Activated naive CD8-positive, alpha-beta T cell treated with anti-CD3 and anti-CD28 coated beads, Interleukin-2, amount 10 ng/mL, durations not matched to agents 7 days and 5 days (primary cell): ENCODE measurements at places on chromosomes 12 and 14. TPM values are rescaled to one million over a fixed set of nuclear protein-coding genes. Genes with fewer than 3 reads are reported as not detected.

- peaks cover 5% of the 10 kb centered on the region for H3K27me3 ChIP-seq
- H3K4me3 ChIP-seq = no peak overlapping the region
- no peak overlapping the region for H3K27ac ChIP-seq
- H3K36me3 ChIP-seq = no peaks in the 10 kb centered on the region
- DNase-seq = no peak
Observed at GRCh38 chr12:116346741-116347140, 69.2 kb upstream of the MED13L start.

DNA sequence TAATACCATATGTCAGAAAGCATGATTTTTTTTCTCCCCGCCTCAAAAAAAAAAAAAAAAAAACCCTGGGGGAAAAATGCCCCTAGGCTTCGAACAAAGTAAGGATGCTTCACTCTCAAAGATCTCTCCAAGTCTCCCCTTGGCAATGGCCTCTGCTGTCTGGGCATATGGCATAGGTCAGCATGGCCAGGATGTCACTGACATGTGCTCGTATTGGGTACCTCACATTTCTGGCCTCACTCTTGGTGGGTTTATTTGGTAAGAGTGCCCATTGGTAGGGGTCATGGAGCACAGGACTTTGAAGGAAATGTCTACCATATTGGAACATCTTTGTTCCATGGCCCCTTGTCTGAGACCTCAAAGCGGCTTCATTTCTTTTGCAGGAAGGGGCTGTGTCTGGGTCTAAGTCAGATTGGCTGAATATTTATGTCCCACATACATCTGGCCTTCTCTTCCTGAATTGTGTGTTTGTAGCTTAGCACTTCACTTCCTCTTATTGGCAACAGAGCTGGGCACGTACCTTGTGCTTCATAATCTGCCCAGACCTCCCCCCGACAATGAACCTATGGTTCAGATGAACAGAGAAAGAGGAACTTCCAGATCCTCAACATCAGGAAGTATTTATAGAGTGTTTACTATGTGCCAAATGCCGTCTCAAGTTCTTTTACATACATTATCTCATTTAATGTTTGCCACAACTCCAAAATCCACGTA lies 36.3 kb upstream of the OAS1 start:
- H3K4me1 ChIP-seq = no peaks in the 10 kb centered on the region
- H3K4me3 ChIP-seq = no peak overlapping the region
- peaks cover 39% of the 10 kb centered on the region for H3K27me3 ChIP-seq
- no peaks in the 10 kb centered on the region for H3K36me3 ChIP-seq
- no peak for DNase-seq
- no peak overlapping the region for H3K27ac ChIP-seq

Gene C12orf75
- 167 TPM for total RNA-seq

Gene TAS2R14
- total RNA-seq = 2.6 TPM

DNA sequence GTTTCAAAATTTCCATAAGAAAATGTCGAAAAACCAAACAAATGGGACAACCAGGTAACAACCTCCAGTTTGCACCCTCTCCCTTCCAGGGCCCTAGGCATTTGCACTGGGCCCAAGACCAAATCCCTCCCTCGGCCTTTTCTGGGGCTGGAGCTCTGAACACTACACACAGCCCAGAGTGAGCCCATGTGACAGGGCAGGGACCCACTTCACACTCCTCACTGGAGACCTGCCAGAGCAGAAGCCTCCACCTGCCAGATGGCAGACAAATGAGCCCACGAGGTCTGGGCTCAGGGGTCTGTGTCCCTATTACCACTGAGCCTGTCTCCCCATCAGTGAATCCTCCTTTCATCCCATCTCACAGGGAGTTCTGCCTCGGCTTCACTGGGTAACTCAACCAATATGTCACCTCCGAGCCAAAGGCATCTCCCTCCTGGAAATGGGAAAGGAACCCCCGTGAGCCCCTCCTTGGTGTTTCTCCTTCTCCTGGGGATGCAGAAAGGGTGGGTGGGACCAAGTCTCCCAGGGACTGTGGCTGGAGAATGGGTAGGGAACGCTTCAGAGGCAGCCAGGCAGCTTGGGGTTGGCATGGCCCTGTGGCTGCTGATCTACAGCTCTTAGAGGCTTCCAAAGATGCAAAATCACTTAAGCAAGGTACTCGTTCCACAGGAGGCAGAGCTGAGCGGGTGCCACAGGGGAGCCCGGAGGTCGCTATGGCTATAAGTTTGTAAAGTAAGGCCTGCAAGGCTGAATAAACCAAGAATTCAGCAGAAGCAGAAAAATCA lies 10.6 kb downstream of the VWF start:
- H3K27ac ChIP-seq = no peak overlapping the region
- no peaks in the 10 kb centered on the region for H3K27me3 ChIP-seq
- peaks cover 1% of the 10 kb centered on the region for H3K36me3 ChIP-seq
- peak; percentile 15 for DNase-seq
- no peak overlapping the region for H3K4me3 ChIP-seq

- H3K4me1 ChIP-seq = no peaks in the 10 kb centered on the region
- H3K27ac ChIP-seq = no peak overlapping the region
- H3K27me3 ChIP-seq = no peaks in the 10 kb centered on the region
- no peak overlapping the region for H3K4me3 ChIP-seq
- H3K36me3 ChIP-seq = no peaks in the 10 kb centered on the region
- DNase-seq = no peak
Observed at GRCh38 chr12:51205350-51205749, 12.5 kb downstream of the POU6F1 start.

GRCh38 chr14:64861916-64862315 lies 17.8 kb downstream of the SPTB start:
- DNase-seq = no peak
- peaks cover 37% of the 10 kb centered on the region for H3K27me3 ChIP-seq
- no peaks in the 10 kb centered on the region for H3K4me1 ChIP-seq
- no peaks in the 10 kb centered on the region for H3K36me3 ChIP-seq

- no peaks in the 10 kb centered on the region for H3K27me3 ChIP-seq
- H3K36me3 ChIP-seq = no peaks in the 10 kb centered on the region
- H3K4me3 ChIP-seq = no peak overlapping the region
- no peaks in the 10 kb centered on the region for H3K4me1 ChIP-seq
- DNase-seq = no peak
Observed at GRCh38 chr14:87864356-87865270, 128.4 kb downstream of the GALC start.

Gene SLC25A29
- total RNA-seq = 17.3 TPM

GRCh38 chr12:120495186-120495730 lies 655 bp upstream of the DYNLL1 start:
- no peak for DNase-seq
- no peaks in the 10 kb centered on the region for H3K27me3 ChIP-seq
- peaks cover 28% of the 10 kb centered on the region for H3K4me1 ChIP-seq
- peak overlapping the region; percentile 98 for H3K4me3 ChIP-seq
- peaks cover 24% of the 10 kb centered on the region for H3K36me3 ChIP-seq

DNA sequence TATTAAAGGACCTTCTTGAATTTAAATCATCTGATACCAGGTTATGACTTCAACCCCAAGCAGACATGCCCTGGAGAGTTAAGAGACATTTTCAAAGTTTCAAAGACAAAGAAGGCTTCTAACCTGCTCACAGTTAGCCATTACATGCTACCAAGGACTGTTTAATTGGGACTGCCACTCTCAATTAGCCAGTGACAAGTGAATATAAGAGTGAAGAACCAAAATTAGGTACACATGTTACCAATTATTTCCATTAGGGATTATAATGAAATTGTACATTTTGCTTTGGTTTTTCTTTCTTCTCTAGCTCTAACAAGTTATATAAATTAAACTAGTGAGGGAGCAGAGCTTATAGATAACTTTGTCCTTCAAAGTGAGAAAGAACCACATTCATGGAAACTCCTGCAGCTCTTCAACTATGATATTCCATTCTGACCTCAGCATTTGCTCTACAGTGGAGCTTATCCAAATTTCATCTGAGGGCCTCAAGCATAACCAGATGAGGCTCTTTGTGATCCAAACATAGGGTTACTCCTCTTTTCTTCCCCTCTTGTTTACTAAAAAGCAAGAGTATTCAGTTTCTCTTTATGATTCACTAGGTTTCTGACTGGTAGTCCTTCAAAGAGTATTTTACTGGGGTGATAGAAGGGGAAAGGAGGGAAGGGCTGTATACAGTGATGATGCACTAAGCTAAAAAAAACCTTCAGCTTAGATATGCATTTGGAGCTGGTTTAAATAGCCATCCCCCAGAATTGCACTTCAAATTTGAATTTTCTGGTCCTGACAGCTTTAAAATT lies 91.3 kb downstream of the DUSP6 start:
- peaks cover 4% of the 10 kb centered on the region for H3K4me1 ChIP-seq
- no peak overlapping the region for H3K4me3 ChIP-seq
- no peaks in the 10 kb centered on the region for H3K27me3 ChIP-seq
- H3K36me3 ChIP-seq = peaks cover 14% of the 10 kb centered on the region
- H3K27ac ChIP-seq = no peak overlapping the region

DNA sequence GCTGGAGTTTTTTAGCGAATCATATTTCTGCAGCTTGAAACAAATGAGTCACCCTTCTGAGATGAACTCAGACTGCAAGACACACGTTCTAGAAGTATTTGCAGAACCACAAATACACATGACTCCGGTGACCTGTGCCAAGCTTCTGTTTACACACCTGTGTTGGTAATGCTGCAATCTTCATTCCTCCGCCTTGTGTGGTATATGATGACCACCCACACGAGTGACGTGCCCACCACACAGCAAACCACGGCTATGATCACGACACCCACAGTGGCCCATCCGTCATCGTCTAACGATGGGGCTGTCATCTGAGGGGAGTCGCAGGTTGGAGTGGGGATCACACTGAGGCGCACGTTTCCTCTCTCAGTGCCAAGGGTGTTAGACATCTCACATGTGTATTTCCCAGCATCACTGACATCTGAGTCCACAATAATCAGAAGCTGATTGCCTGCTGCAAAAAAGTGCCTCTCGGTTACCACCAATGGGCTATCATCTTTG lies 43.0 kb downstream of the LRIG3 start:
- no peaks in the 10 kb centered on the region for H3K27me3 ChIP-seq
- H3K4me3 ChIP-seq = no peak overlapping the region
- H3K36me3 ChIP-seq = no peaks in the 10 kb centered on the region
- H3K4me1 ChIP-seq = no peaks in the 10 kb centered on the region
- no peak overlapping the region for H3K27ac ChIP-seq
- no peak for DNase-seq

Gene GALNT16
- not detected for total RNA-seq

Gene BEST3
- total RNA-seq = not detected

DNA sequence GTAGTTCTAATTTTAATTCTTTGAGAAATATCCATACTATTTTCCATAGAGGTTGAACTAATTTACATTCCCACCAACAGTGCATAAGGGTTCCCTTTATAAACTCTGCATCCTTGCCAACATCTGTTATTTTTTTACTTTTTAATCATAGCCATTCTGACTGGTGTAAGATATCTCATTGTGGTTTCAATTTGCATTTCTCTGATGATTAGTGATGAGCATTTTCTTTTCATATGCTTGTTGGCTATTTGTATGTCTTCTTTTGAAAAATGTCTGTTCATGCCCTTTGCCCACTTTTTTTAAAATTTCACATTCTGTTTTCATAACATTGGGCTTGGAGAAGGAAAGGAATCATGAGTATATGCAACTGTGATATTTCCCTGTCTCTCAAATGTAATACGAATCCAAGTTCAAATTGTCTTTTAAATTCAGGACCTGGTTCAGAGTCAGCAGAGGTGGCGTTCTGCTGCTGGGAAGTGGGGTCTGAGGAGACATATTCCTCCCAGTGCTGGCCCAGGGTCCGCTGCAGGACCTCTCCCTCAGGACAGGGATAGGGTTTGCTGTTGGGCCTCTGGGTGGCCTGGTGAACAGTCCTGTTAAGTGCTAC lies 81.2 kb upstream of the ETV6 start:
- H3K27ac ChIP-seq = no peak overlapping the region
- peaks cover 3% of the 10 kb centered on the region for H3K36me3 ChIP-seq
- DNase-seq = no peak
- H3K4me1 ChIP-seq = no peaks in the 10 kb centered on the region
- no peak overlapping the region for H3K4me3 ChIP-seq
- peaks cover 8% of the 10 kb centered on the region for H3K27me3 ChIP-seq

DNA sequence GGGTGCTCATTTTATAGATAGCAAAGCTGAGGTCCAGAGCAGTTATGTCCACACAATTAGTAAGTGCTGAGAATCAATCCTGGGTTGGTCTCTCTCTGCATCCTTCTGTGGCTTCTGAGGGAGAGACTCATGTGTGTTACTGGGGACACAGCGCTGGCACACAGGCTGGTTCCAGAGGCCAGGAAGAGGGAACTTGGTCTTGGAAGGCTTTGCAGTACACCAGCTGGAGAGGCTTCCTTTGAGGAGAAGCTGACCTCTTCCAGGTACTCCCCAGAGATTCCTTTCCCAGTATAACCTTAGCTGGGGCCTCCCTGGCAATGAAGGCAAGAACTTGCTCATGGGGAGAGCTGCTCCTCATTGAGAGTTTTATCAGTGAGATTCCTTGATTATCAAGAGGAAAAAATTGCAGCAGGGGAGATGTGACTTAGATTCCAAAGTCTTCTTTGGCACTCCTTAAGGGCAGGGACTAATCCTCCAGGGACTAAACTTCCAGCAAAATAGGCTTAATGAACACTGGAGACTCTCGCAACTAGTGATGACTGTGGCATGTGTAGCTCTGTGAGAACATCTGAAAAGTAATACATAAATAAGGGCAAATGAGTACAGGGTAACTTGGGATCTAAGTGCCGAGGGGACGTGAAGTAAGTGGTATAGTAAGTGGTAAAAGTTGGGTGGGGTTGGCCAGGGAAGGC lies 13.9 kb upstream of the KRT80 start:
- no peak overlapping the region for H3K4me3 ChIP-seq
- H3K27ac ChIP-seq = peak overlapping the region; percentile 57
- peaks cover 23% of the 10 kb centered on the region for H3K27me3 ChIP-seq
- no peaks in the 10 kb centered on the region for H3K36me3 ChIP-seq
- peak; percentile 5 for DNase-seq

Gene GLT1D1
- total RNA-seq = not detected

GRCh38 chr14:45262637-45263036 lies 9.6 kb upstream of the MIS18BP1 start:
- H3K4me3 ChIP-seq = no peak overlapping the region
- no peak overlapping the region for H3K27ac ChIP-seq
- peaks cover 8% of the 10 kb centered on the region for H3K36me3 ChIP-seq

DNA sequence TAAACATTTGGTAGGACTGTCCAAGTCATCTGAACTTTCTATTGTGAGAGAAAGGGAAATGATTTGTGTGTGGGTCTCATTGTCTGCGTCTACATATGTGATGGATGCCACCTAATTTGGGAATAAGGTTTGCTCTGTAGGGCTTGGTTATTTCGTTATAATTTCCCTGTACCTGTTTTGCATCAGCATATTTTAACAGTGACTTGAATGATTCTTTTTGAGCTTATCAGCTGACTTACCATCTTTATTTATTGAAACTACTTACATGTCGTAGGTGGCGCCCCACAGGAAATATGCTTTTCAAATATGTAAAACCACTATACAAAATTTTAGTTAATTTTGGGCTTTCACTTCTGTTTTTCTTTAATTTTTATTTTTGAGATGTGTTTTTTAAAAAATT lies 56.5 kb upstream of the BCAT1 start:
- DNase-seq = no peak
- no peak overlapping the region for H3K27ac ChIP-seq
- no peak overlapping the region for H3K4me3 ChIP-seq

Gene TSPAN8
- not detected for total RNA-seq

- no peaks in the 10 kb centered on the region for H3K27me3 ChIP-seq
- no peak for DNase-seq
- H3K4me3 ChIP-seq = peak overlapping the region; percentile 25
- H3K27ac ChIP-seq = peak overlapping the region; percentile 75
- peaks cover 78% of the 10 kb centered on the region for H3K36me3 ChIP-seq
Observed at GRCh38 chr12:94304566-94305061, 155.1 kb downstream of the CEP83 start.

GRCh38 chr14:87149583-87150354 lies 843.2 kb downstream of the GALC start:
- no peaks in the 10 kb centered on the region for H3K4me1 ChIP-seq
- H3K27ac ChIP-seq = no peak overlapping the region
- H3K4me3 ChIP-seq = no peak overlapping the region
